ENCODE measurements at places on chromosomes 7 and 10. TPM values are rescaled to one million over a fixed set of nuclear protein-coding genes. Genes with fewer than 3 reads are reported as not detected.

DNA sequence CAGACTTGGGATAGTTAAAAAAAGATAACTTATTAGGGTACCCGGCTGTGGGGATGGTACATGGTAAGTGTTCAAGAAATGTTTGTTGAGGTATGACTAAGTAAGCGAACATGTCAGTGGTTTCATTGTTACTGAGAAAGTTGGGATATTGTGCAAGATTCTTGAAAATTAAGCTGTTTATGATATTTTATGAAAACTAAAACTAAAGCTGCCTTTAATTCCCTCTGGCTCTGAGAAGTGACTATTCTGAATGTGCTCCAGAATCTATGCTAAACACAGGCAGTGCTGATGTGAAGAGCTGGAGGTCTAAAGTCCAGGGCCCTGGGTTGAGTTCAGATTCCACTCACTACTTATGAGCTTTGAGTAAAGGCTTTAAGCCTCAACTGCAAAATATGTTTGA is 72.9 kb downstream of the AOAH start:
- no peak for DNase-seq

DNA sequence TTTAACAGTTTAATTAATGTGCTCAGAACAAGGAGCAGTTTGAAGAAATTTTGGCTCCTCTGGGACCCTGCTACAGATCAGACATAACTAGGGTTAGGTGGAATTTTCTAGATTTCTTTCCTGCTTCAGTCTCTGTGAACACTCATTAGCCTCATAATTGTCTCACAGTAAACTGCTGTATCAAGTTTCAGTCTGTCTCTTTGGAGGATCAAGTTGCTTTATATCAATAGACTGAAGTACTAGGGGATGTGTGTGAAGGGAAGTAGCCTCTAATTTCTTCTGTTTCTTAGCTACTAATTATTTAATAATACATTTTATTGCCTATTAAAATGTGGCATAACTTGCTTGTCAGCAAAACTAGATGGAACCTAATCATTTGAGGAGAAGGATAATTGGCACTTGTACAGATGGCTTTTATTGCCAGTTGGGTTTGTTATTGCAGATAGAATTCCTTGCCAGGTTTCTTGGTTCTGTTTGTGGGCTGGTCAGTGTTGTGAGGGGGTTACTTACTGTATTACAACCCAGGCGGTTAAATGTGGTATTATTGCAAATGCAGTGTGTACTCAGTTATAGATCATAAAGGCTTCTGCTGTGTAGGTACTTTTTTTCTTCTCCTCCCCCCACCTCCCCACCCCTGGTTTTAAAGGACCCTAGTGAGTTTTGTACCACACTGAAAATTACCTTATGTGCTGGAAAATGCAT is 758.0 kb downstream of the AUTS2 start:
- peak; percentile 31 for DNase-seq

GRCh38 chr10:6148251-6148701 is 54.5 kb upstream of the PFKFB3 start:
- DNase-seq: no peak

- DNase-seq: peak; percentile 27
Measured at GRCh38 chr7:133602291-133602690, 349.4 kb downstream of the EXOC4 start.

DNA sequence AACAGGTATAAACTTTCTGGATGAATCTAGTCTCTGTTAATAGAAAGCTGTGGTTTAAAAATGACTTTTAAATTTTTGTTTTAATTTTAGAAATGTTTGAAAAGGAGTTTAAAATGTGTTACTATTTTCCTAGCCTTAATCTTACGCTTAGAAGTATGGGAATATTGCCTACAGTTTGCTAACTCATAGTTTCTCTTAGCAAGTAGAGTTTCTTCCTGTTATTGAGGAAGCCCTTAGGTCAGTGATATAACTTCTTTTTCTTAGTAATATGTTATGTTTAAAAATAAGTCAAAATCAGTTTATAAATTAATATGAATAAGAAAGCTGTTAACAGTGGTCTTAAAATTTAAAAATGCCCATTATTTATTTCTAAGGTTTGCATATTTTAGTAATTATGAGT is 3.1 kb downstream of the STARD3NL start:
- DNase-seq: no peak

UTF1 gene
- total RNA-seq: not detected

IGF2BP3 gene
- total RNA-seq: 75.3 TPM

FAM171A1 gene
- total RNA-seq: 46.5 TPM

SPDYE8 gene
- not detected for total RNA-seq

Measured in A673 (cell line).